Uterus (tissue), 4 donors: ENCODE measurements at places on chromosomes 7 and 10. TPM values are rescaled to one million over a fixed set of nuclear protein-coding genes. Genes with fewer than 3 reads are reported as not detected.

DNA sequence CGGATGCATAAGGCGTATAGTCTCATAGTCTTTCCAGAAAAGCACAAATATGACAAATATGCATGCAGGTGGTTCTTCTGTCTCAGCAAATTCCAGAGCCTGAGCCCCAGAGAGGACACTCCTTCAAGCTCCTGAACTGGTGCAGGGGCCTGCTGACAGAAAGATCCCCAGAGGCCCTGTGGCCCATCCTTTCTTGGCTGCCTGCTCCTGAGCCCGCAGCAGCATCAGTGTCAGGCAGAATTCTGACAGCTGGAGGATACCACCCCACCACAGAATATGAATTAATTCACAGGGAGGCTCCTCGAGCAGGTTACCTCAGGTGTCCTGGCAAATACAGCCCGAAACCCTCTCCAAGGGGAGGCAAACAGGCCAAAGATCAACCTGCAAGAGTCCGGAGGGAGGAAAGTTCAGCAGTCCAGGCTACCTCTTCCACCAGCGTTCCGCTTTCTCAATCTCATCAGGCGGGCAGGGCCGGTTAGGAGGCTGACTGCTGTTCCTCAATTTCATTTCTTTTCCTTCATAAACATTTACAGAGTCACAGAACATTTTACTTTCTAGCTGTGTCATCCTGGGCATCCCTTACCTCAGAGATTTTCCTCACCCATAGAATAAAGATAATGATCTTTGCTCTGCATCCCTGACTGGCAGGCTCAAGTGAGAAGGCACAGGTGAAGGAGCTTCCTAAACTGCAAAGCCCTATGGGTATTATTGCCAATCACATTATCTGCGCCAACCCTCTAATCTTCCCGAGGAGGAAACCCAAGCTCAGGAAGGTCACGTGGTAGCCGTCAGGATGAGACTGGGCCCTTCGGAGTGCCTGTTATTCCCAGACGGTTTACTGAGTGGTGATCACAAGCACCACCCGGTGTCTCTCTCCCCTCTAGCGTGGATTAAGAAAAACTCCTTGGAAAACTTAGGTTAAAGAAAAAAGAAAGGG lies 1.4 kb downstream of the DNAJB12 start:
- DNase-seq: no peak

DNA sequence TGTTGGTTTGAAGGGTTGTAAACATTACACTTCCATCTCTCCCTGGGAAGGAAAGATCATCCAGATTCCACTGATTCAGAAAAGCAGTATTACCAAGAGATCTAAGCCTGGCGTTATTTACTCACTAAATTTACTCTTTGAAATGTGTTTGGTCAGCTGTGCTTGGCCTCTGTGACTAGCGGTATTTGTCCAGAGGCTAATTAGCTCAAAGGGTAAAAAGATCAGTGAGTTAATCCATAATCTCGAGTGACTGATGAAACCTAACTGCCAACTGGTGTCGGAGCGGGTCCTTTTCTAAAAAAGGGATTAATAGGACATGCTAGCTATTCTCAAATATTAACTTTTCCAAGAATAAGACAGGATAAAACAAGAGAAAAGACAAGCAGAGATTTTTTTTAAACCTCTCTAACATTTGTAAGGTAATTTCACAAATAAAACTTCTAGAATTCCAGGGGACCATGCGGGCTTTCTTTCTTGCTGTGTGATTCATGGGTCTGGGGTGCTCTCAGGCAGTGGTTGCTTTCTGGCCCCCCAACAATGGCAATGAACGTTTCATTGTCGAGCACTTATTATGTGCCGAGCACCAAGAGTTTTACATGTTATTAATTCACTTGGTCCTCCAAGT lies 247.3 kb upstream of the AOAH start:
- no peak for DNase-seq

DNA sequence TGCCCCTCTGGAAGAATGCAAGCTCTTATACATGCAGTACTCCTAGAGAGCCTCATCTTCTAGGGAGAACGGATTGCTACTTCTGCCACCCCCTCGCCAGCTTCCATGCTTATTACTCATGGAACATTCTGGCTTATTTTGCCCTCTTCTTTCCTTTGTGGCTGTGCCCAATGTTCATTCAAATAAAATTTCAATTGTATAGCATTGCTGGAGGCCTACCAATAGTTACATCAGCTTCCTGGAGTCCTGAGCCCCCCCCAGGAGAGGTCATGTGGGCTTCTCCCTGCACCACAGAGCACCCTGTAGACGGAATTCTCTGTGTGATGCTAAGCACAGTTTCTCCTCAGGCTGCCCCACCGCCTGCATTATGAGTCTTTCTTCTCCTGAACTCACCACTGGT lies 1094.0 kb downstream of the KCNMA1 start:
- no peak for DNase-seq

- DNase-seq: no peak
Observed at GRCh38 chr7:7682861-7683260, 35.5 kb downstream of the RPA3 start.

DNA sequence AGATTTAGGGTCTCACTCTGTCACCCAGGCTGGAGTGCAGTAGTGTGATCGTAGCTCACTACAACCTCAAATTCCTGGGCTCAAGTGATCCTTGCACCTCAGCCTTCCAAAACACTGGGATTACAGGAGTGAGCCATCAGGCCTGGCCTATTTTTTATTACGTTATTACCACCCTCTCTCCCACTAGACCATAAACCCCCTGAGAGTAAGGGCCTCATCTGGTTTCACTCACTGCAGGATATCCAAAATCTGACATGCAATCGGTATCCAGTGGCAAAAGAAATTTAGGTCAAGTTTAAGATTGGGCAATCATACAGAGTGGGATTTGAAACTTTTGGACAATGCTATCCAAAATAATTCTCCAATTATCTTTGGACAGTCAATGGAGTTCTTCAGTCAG lies 117.0 kb upstream of the NEBL start:
- no peak for DNase-seq

- no peak for DNase-seq
Observed at GRCh38 chr7:22435720-22436119, 64.3 kb downstream of the STEAP1B start.

DNA sequence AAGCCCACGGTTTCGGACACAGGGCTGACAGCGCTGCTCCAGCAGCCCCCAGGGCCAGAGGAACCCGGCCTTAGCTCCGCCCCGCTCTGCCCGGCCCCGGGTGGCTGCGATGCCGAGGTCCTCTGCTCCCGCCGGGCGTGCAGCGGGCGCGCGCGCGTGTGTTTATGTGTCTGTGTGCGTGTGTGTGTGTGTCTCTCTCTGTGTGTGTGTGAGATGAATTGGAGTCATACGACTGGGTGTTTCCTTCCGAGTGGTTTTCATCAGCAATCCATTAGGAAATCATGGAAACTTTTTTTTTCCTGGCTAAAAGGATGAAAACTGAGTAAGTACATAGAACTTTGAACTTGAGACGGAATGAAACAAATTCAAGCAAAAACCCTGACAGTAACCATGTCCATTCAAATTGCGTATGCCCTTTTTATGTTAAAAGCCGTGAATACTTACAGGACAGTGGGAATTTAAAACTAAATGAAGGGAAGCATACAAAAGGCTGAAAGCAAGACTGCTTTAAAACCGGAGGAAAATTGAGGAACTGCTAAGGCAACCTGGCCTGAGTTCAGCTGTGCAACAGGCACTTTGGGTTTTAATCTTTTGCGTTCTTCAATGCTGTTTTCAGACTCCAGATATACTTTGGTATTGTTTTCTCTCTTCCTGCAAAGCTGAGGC lies at the start of gene CPED1:
Gene CPED1 (plus strand): TSS at position 121 of the 666 bp plus-strand sequence. CDS start 911 bp downstream, outside the sequence.
- DNase-seq: peak; percentile 74

GRCh38 chr10:52651293-52651692 lies 121.3 kb downstream of the MBL2 start:
- DNase-seq: no peak

DNA sequence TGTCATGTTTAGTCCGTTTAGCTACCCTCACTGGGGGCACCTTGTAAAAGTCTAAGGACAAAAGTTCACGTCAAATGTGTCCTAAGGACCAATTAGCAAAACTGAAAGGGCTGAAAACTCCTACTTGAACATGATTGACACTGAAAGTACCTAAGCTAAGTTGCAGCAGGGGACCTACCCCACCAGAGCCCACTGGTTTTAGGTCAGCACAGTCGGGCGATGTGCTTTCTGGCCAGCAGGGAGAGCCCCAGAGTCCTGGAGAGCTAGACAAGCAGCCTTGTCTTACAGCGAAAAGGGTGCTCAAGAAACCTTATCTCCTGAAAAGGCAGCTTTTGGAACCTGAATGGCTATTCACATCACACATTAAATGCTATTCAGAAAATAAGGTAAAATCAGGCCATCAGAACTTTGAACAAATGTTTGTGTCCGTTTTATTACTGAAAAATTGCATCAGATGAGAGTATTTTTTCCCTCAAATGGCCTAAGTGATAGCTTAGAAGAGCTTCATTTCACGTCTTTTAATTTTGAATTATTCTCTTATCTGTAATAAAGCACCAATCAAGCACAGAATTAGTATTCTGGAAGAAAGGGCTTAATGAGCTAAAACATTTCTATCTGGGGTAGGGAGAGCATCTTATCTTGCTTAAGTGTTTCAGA lies 52.2 kb upstream of the MKI67 start:
- no peak for DNase-seq

GRCh38 chr7:12249706-12250105 lies 38.6 kb downstream of the TMEM106B start:
- DNase-seq: no peak

- no peak for DNase-seq
Observed at GRCh38 chr7:93562936-93563335, 11.6 kb downstream of the CALCR start.

GRCh38 chr10:132131581-132132420 lies 54.9 kb upstream of the DPYSL4 start:
- no peak for DNase-seq

DNA sequence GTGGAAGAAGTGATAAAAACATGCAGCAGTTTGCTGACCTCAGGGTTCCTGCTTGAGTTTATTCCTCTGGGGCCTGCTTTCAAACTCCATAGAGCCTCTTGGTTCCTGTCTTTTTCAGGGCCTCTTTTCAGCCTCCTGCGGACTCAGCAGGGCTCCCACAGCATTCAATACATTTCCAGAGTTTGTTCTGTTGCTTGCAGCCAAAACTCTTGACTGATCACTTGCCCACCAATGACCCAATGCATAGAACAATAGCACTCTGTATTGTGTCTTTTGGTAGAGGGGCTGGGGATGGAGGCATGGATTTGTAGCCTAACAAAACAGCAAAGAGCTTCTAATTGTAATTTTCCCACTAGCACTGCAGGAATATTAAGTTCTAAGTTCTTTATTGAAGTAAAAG lies 50.8 kb upstream of the CREB5 start:
- no peak for DNase-seq

- DNase-seq: no peak
Observed at GRCh38 chr7:127794551-127794950, 142.6 kb downstream of the SND1 start.

- DNase-seq: no peak
Observed at GRCh38 chr7:44272456-44272855, 52.9 kb downstream of the CAMK2B start.

- no peak for DNase-seq
Observed at GRCh38 chr10:10489805-10490571, 527.7 kb upstream of the CELF2 start.

- DNase-seq: no peak
Observed at GRCh38 chr10:29600821-29601220, 34.0 kb downstream of the SVIL start.

GRCh38 chr10:103933557-103934121 lies 15.7 kb upstream of the STN1 start:
- DNase-seq: no peak

DNA sequence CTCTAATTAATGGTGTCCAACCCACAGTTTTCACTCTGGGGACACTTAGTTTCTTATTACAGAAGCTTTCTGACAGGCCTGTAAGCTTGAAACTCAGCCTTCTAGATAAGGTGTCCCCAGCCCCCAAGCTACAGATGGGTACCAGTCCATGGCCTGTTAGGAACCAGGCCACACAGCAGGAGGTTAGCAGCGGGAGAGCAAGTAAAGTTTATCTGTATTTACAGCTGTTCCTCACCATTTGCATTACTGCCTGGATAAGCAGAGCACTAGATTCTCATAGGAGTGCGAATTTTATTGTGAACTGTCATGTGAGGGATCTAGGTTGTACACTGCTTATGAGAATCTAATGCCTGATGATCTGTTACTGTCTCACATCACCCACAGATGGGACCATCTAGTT lies 93.7 kb downstream of the TMEM26 start:
- no peak for DNase-seq

- no peak for DNase-seq
Observed at GRCh38 chr10:15744217-15744865, 24.6 kb upstream of the ITGA8 start.

DNA sequence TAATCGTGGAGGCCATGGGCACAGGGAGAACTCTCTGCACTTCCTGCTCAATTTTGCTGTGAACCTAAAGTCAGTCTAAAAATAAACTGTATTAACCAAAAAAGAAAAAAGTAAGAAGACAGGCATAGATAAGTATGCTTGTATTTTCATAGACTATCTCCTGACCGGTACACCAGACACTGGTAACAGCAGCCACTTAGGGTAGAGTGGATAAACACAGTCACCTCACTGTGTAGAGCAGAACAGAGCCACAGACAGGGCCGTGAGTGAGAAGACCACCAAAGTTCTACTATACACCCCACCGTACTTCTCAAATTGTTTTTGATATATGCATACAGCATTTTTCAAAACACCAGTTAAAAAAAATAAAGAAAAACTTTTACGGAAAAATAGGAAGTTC lies 25.0 kb downstream of the NUDCD3 start:
- DNase-seq: no peak

DNA sequence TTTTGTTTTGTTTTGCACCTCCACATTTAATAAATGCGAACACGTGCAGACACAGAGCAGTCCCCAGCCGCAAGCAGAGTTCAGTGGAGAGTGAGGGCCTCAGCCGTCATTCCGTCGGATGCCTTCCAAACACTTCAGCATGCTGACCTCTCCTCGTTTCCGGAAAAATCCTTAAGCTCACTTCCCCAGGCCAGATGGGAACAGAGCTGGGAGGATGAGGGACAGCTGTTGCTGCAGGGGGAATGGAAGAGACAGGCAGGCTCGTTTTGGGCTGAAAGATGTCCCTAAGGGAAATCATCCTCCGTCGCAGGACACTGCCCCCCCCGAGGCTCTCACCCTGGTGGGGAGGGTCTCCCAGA lies 17.2 kb upstream of the FGFR2 start:
- DNase-seq: no peak

DNA sequence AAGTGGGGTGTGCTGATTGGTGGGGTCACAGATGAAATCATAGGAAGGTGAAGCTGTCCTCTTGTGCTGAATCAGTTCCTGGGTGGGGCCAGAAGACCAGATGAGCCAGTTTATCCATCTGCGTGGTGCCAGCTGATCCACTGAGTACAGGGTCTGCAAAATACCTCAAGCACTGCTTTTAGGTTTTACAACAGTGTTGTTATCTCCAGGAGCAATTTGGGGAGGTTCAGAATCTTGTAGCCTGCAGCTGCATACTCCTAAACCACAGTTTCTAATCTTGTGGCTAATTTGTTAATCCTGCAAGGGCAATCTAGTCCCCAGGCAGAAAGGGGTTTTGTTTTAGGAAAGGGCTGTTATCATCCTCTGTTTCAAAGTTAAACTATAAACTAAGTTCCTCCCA lies 17.0 kb upstream of the IFRD1 start:
- no peak for DNase-seq

GRCh38 chr7:24825381-24825794 lies 68.1 kb upstream of the GSDME start:
- no peak for DNase-seq

The EPO gene
- not detected for total RNA-seq

The CFAP70 gene
- 4.3 TPM for total RNA-seq

The TRIL gene
- total RNA-seq: 7.4 TPM

The DPCD gene
- total RNA-seq: 5.1 TPM

The KRIT1 gene
- total RNA-seq: 63.3 TPM

The GNAI1 gene
- total RNA-seq: 17.2 TPM

The MOGAT3 gene
- total RNA-seq: not detected

The ZMYND11 gene
- total RNA-seq: 114 TPM

The HOXA7 gene
- 0.26 TPM for total RNA-seq

The RET gene
- total RNA-seq: under 0.01 TPM

The MALRD1 gene
- 6.2 TPM for total RNA-seq
